Activated naive CD4-positive, alpha-beta T cell (primary cell): ENCODE measurements at places on chromosomes 12 and 14.

DNA sequence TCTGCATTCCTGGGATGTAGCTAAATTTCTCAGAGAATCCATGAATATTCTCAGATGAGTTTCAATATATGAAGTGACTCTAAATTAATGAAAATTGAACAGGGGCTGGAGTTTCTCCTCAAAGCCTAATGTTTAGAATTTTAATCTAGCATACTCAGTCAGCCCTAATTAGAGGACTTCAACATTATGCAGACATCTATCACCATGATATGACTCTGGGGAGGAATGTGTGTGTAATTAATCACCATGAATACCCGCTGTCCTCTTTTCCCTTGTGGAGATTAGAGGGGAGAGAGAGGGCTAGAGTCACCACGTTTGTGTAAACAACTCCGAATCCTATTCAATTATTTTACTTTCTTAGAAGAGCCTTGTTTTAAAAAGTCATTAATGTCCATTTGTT, 698.6 kb upstream of the MDGA2 start:
- no peak for DNase-seq

DNA sequence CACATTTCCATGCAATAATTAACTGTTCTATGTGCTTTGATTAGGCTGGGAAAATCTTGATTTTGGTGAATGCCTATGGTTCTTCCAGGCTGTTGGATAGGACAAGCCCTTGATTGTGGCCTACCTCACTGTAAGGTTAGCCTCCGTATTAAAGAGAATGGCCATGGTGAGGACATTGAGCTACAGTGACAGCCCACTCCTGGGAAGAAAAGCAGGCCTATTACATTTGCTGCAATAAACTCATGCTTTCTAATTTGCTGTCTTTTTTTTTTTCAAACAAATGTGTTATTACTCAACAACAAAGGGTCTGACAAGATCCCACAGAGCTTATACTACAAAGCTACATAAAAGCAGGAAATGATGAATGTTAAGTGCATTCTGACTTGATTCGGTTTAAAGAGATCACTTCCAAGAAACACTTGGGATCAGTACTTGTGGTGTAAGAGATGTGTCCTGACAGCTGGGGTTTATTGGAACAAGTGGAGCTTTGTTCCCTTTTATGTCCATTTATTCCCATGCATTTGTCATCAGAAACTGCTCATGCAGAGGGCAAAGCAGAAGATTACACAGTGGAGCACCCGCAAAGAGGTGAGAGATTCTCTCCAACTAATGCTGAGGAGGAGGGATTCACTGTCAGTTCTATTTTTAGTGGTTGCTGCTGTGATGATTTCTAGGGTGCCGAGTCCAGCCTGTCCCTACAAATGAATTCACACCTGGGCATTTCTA, 29.1 kb upstream of the KCNK10 start:
- no peak for DNase-seq

DNA sequence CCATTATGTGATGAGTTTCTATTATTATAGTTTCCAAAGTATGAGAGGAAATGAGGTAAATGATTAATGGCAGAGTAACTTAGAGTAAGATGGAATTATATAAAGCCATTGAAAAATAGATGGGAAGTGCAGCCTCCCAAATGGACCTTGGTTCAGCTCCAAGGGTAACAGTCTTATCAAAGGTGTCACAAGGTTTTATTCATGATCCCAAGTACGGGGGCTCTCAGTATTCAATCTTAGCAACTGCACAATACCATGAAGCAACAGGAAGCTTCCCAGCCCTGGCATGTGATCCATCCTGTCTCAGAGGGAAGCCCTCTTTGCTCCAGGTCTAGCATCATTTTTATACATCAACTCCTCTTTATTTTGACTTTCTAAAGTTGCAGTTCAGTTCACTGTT, 948.2 kb downstream of the GALC start:
- DNase-seq, result no peak

DNA sequence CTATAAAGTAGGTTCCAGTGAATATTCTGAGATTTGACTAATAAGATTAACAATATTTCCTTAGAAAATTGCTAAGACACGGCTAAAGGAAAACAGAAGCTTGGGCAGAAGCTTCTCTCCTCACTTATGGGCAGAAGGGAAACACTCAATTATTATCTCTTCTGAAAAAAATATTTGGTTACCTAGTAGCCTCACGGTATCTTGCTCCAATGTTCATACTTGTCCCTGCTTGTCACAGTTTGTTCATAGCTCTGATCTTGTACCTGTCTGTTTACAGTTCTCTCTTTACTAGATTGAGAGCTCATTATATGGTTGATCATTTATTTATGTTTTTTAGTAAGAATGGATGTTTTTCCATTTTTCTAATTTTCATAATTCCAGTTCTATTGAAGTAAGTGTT, 458.0 kb upstream of the ATP2B1 start:
- no peak for DNase-seq

DNA sequence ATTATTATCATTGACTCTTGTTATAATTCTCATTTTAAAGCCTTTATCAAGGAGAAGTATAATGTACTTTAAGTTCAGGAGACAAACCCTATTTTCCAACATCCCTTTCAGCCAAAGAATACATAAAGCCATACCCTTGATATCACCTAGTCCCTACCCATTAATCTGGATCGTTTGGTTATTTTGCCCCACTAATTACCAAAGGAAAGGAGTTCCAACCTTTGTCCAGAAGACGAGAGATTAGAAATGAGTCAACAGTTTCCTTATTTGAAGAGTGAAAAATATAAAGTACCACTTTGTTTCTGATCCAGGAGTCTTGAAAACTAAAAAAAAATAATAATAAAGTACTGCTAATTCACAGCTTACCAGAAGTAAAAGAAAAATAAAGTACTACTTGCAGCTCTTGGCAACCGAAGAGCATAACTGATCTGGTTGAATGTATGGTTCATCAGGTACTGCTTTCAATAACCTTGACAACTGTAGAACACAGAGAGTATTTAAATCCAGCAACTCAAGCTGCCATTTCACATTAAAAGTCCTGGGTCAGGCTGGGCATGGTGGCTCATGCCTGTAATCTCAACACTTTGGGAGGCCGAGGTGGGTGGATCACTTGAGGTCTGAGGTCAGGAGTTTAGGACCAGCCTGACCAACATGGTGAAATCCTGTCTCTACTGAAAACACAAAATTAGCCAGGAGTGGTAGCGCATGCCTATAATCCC, 33.7 kb downstream of the LIMA1 start:
- no peak for DNase-seq

GRCh38 chr14:96586921-96587822, 85.0 kb downstream of the PAPOLA start:
- DNase-seq, result no peak

GRCh38 chr14:39033371-39033770, 69.7 kb downstream of the SEC23A start:
- no peak for DNase-seq

- DNase-seq, result no peak
These were observed 59.9 kb downstream of the TTLL5 start for GRCh38 chr14:75720842-75721498.

- no peak for DNase-seq
These were observed 84.8 kb upstream of the LRFN5 start for GRCh38 chr14:41521891-41522290.

DNA sequence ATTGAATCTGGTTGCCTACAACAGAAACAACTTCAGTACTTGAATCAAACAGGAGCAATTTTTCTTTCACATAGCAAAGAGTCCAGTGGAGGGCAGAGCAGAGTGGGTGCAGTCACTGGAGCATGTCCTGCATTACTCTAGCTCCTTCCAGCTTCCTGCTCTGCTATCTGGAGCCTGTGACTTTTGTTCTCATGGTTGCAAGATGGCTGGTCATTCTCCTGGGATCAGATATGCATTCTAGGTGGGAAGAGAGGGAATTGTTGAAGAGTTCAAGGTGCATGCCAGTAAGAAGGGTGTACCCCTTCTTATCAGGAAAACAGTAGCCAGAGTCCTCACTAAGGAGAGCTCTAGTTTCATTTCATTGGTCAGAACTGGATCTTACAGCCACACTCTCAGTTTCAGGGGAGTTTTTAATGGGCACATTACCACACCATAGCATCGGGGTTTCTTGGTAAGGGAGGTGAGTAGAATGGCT, 8.0 kb downstream of the IFT43 start:
- no peak for DNase-seq

- no peak for DNase-seq
These were observed 8.1 kb downstream of the SPATS2 start for GRCh38 chr12:49375406-49375805.
